Tibial artery (tissue), 4 donors: ENCODE measurements at places on chromosomes 5 and 9.

GRCh38 chr9:135533674-135534073, 12.3 kb upstream of the OBP2A start:
- DNase-seq, result no peak

- DNase-seq, result peak; percentile 33
Measured at GRCh38 chr9:92669527-92669889, 423 bp downstream of the IPPK start.

- DNase-seq, result no peak
Measured at GRCh38 chr5:95238560-95239325, 46.2 kb downstream of the MCTP1 start.

DNA sequence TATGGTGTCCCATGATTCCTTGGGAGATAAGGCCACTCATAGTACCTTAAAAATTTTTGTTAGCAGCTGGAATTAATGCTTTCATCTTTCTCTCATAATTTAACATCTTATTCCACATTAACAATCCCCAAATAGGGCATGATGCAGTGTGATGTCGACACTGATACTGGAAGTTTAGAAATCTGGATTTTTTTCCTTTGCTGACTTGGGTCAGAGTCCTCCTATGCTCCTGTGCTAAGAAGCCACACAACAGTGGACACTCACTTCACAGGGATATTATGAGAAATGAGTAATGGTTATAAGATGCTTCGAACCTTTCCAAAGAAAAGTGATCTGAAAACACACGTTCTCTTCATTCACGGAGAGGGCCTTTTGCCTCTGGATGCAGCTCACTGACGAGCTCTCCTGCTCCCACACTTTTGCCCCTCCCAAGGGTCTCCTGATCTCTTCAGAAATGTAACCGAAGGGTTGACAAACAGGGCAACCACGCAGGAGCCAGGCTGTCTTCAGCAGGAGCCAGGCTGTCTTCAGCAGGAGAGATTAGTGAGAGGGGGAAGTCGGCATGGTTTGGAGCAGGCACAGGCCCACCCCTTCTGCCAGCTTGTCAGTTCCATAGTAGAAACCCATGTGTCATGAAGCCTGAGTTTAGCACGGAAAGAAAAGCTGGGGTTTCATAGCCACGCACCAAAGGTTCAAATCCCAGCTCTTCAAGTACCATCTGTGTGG, 247.8 kb downstream of the AOPEP start:
- no peak for DNase-seq

DNA sequence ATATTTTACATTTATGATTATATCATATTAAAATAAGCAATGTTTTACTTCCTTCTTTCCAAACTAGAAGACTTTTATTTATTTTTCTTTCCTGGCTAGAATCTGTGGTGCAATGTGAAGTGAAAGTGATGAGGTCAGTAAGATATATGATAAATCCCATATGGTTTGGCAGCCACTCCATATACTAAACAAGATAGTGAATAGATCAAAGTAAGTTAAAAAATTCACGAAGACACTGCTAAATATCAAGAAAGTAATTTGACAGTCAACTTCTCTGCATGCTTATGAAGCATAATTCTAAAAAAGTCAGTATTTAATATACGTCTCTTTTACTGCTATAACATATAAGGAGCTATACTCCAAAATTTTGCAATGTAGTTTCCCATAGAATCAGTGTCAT, 972.8 kb downstream of the DTWD2 start:
- DNase-seq, result no peak

GRCh38 chr9:7118633-7119032, 360.9 kb downstream of the KDM4C start:
- DNase-seq, result no peak

GRCh38 chr5:61653807-61654580, 321.9 kb downstream of the ZSWIM6 start:
- no peak for DNase-seq

DNA sequence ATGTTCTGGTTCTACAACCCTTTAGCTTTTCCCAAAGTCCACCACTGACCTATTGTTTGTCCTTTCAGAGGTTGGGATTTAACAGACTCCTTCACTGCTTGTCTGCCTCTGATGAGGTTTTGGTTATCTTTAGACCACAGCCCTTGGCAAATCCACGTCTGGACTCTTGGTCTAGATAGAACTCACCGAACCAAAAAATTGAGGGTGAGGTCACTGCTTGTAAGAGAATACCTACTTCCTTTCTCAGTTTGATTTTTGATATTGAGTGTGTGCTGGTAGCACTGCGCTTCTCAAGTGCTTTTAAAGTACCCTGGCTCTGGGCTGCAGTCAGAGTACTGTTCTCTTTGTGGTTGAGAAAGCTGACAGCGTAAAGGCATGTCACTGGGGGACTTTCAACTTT, 61.7 kb downstream of the JMY start:
- DNase-seq, result no peak

DNA sequence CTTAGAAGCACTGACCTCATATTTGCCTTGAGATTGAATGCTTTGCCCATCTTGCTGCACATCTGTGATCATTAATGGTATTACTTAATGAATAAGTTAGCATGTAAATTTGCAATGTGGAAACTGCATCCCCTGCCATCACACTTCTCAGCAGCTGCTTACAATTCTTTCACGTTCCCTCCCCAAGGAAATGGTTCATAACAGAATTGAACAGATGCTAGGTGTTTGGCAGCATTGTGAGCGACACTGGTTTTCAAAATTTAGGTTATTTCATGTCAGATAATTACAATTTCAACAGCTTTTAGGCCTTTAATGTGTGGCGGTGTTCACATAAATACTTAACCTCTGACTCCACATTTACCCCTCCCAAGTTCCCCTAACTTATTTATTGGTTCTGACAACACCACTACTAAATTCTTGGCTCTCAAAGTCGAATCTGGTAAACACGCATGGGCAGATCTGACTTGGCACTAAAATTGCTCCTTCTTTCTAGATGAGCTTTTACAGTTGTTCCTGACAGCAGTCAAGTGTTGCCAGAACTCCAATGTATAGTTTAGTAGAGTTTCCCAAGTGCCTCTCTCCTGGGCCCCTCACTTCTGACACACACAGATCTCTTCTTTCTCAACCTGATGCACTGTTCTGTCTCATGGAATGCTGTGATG, 46.8 kb downstream of the SLC1A3 start:
- DNase-seq, result no peak

- no peak for DNase-seq
Measured at GRCh38 chr5:118551716-118552115, 436.6 kb downstream of the DTWD2 start.

DNA sequence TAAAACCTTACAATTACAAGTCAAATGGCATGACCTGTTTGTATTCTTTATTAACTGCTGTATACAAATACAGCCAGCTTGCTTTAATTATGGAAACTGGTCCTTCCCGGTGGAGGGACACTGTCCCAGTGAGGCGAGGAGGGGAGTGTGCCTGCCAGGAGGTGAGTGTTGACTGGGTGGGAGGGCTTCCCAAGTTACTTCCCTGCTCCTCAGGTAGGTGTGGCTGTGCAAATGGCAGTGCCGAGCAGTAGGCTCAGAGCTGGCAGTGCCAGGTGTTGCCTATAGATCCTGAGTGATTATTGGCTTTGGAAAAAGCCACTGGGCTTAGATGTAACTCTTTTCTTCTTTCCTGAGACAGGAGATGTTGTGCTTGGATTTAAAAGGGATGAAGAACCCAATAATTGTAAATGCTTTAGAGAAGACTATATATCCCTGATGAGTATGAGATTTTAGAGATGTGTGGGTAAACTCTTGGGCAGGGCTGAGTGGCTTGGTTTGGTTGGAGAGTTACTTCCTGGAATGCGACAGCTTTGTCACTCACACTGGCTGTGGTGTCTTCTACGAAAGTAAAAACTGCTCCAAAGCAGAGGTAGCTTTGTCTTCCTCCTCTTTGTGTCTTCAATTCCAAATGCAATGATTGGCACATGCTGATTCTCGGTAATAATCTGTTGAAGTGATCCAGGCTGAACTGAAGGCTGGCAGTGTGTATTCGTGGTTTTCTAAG, 43.7 kb downstream of the GLRX start:
- no peak for DNase-seq

GRCh38 chr9:104092192-104092591, 1.9 kb upstream of the SMC2 start:
- no peak for DNase-seq

- no peak for DNase-seq
Measured at GRCh38 chr9:131217331-131218031, 58.8 kb downstream of the FAM78A start.

DNA sequence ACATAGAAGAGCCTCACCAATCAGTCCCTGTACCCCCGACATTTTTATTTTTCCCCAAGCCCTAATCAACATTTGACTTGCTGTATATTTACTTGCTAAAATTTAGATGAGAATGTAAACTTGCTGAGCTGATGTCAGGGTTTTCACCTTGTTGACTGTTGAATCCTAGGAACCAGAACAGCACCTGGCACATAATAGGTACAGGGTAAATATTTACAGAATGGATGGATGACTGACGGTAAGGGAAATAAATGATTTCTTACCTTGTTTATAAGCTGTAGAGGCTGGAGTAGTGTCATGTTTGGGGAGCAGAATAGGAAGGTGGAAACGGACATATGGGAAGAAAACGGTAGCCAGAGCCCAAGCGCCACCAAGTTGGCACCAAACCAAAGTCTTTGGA, 107.0 kb upstream of the NUDT12 start:
- DNase-seq, result no peak

- no peak for DNase-seq
Measured at GRCh38 chr5:127028822-127029457, 1.4 kb downstream of the MARCHF3 start.

GRCh38 chr5:175842506-175842905, 28.9 kb upstream of the CPLX2 start:
- DNase-seq, result no peak

GRCh38 chr9:20804489-20805250, 120.6 kb downstream of the FOCAD start:
- DNase-seq, result no peak

- DNase-seq, result no peak
Measured at GRCh38 chr5:4874097-4874496, 266.0 kb upstream of the ADAMTS16 start.

DNA sequence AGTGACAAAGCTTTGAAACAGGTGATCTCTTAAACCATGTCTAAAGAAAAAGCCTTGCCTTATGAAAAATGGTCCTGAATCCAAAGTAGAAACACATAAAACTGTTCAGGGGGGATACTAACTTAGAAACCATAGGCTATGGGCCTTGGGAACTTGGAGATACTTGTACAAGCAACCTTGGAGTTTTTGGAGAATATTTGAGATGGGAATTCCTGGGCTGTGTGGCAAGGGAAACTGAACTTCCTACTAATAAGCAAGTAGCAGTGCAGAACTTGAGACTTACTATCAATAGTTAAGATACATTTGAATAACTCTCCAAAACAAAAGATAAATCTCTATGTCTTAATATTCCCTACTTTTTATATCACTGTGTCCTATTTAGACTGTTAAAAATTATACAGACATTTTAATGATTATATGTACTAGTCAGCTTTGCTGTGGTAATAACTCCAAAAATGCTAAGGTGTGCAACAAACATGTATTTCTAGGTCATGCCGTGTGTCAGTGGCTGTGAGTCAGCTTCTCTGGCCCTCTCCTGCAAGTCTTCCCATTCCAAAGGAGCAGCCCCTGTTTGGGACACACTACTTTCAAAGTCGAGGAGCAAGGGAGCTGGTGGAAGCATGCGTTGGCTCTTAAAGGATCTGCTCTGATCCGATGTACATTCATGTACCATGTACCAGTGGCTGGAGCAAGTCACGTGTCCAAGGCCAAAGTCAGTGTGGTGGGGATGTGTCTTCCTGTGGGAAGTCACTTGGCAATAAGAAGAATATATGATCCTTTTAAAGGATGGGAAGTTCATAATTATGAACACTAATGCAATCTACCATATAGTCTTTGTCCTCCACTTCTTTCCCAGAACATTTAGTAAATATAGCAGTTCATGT, 39.6 kb downstream of the SNX30 start:
- DNase-seq, result no peak

- no peak for DNase-seq
Measured at GRCh38 chr5:174972291-174972690, 247.9 kb downstream of the MSX2 start.

DNA sequence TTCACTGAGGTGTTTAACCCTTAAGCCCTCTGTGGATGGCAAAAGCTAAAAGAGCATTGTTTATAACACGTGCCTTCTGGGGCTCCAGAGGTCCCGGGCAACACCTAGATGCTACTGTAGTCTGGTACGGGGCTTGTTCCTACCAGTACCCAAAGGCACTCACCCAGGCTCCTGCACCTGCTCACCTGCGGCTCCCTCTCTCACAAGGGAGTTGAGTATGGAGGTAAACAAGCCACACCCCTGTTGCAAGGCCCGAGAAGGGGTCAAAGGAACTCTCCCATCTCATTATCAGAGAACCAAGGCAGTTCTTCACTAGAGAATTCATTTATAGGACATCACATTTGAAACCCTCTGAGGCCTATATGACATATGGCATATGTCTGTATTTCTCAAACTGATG, 53.4 kb upstream of the IL6ST start:
- DNase-seq, result no peak

GRCh38 chr9:120561709-120562108, 18.3 kb downstream of the CDK5RAP2 start:
- DNase-seq, result no peak

- DNase-seq, result no peak
Measured at GRCh38 chr5:157820593-157821252, 38.2 kb downstream of the CLINT1 start.

DNA sequence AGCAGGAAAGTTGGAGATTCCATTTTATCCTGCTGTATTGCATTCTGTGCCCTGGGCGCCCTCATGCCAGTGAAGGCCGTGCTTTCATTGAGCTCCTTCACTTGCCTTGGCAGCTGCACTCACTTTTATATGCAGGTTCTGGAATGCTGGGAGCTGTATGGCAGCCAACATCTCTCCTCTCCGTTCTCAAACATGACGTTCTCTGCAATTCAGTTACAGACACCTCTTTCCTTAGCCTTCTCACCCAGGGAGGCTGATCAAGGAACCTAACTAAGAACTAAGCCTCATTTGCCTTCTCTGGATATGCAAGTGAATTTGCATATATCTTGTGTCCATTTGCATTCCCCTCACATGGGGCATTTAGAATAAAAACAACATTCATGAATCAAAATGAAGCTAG, 29.4 kb upstream of the PURA start:
- no peak for DNase-seq

DNA sequence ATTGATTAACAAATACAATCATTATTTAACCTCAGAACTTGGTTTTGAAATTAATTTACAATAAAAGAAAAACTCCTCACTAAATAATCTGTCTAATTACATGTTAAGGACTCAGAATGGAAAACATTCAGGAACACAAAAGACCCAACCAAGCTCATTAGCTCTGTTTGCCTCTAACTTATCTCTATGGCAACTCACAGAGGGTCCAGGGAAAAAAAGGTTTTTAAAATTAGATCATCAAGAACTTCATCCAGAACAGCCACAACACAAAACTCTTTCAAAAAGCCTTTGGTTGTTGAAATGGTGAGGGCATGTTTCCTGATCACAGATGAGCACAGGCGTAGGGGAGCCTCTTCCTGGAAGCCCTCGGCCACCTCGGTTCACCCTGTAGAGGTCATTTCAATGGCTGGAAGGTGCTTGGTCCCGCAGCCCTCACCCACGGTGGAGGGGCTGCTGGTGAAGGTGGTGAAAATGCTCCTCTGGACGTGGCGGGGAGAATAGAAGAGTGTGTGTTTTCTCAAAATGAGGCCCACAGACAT, 17.2 kb upstream of the TCF7 start:
- no peak for DNase-seq

- peak; percentile 61 for DNase-seq
Measured at GRCh38 chr9:132768932-132769905, 99.0 kb downstream of the GTF3C4 start.

GRCh38 chr5:164051745-164052144, 546.3 kb downstream of the MAT2B start:
- no peak for DNase-seq

- DNase-seq, result no peak
Measured at GRCh38 chr5:54581831-54582548, 64.4 kb downstream of the SNX18 start.
